Dermis microvascular lymphatic vessel endothelial cell (primary cell): ENCODE measurements at places on chromosomes 16 and 17. TPM values are rescaled to one million over a fixed set of nuclear protein-coding genes. Genes with fewer than 3 reads are reported as not detected.

NPIPA2 gene
- 0.26 TPM in 1 of 2 replicates, not detected in the other for total RNA-seq

UMOD gene
- not detected in 2 replicates for total RNA-seq

HAS3 gene
- 1.0 and 7.6 TPM in 2 replicates for total RNA-seq

SLC13A5 gene
- 0.26 and 0.38 TPM in 2 replicates for total RNA-seq
